ENCODE measurements at places on chromosomes 3 and 15.
A peak's percentile ranks its signal among the peaks of the same experiment; 100 is the strongest.

- no peak for DNase-seq
Observed at GRCh38 chr15:46879032-46879770, 838.1 kb upstream of the SEMA6D start.

DNA sequence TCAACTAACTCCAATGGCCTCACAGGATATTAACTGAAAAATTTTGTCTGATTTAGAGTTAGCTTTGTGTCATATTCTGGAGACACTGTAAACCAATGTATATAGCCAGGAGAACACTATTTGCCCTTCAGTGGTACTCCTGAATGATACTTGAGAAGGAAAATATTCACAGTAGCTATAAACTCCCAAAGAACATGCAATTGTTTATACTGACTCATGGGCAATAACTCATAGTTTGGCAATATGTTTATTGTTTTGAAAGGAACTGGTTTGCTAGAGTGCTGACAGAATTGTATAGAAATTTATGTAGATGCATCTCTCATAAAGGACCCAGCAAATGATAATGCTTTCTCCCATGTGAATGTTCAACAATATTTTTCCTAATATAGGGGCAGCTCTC lies 537.6 kb downstream of the PLOD2 start:
- no peak for DNase-seq

- DNase-seq = no peak
Observed at GRCh38 chr15:59998305-59998949, 5.7 kb upstream of the FOXB1 start.

- DNase-seq = no peak
Observed at GRCh38 chr3:195249057-195249770, 21.7 kb downstream of the XXYLT1 start.

GRCh38 chr3:20376665-20377217 lies 190.7 kb upstream of the SGO1 start:
- no peak for DNase-seq

GRCh38 chr3:18124501-18124900 lies 300.6 kb downstream of the SATB1 start:
- DNase-seq = peak; percentile 8

GRCh38 chr15:59993950-59994401 lies 10.1 kb upstream of the FOXB1 start:
- no peak for DNase-seq

GRCh38 chr3:197337656-197338055 lies 39.2 kb upstream of the DLG1 start:
- no peak for DNase-seq

GRCh38 chr15:91872356-91873137 lies 19.0 kb downstream of the SLCO3A1 start:
- no peak for DNase-seq

GRCh38 chr3:101141135-101141534 lies 147.9 kb upstream of the ABI3BP start:
- no peak for DNase-seq

DNA sequence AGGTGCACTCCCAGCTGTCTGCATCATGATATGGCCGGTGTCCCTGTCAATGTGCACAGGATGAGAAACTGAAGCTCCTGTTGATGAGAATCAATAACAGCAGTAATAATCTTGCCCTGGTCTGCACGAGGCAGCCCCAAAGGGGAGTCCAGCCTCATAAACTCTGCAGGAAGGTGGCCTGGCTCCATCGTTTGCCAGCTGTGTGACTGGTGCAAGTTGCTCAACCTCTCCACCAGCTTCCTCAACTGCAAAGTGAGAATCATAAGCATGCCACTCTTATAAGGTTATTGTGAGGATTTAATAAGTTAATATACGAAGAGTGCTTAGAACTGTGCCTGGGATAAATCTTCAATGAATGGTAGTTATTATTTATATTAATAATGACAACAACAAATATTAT lies 203.4 kb upstream of the HES1 start:
- no peak for DNase-seq

GRCh38 chr15:101167753-101168462 lies 83.9 kb downstream of the CHSY1 start:
- DNase-seq = peak; percentile 59

DNA sequence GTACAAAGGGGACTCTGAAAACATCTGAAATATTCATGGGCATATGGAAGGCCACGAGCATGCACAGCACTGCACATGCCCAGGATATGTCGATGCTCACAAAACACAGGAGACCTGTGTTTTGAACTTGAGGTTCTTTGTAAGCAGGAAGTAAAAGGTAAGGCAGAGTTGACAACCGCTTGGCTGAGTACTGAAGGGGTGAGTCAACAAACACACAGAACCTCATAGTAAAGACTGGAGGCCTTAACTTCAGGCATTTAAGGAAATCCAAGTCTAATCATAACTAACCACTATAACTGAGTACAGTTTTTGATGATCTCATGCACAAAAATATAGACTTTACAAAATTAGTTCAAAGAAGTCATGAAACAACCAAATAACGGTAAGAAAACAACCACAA lies 80.6 kb downstream of the MYO9A start:
- no peak for DNase-seq

GRCh38 chr3:34212175-34212574 lies 413.7 kb downstream of the PDCD6IP start:
- no peak for DNase-seq

GRCh38 chr3:73228437-73228836 lies 167.0 kb downstream of the EBLN2 start:
- DNase-seq = no peak

GRCh38 chr3:61814674-61815073 lies 253.3 kb downstream of the PTPRG start:
- no peak for DNase-seq

DNA sequence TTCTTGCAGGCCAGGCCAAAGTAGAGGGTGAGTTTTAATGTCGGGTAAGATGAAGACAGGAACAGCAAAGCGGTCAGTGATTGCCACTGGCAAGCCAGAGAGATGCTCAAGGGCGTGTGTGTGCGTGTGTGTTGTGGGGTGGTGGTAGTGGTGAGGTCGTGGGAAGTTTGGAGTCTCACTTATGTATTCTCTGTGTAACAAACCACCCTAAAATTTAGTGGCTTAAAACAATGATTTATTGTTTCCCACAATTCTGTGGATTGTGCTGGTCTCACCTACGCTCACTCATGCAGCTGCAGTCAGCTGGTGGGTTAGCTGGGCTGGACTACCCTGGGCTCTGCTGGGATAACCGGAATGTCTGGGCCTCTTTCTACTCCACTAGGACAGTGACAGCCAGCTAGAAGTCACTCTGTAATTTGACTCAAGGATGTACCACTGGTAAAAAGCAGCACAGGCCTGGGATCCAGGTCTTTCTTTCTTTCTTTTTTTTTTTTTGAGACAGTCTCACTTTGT lies 50.9 kb upstream of the BHLHE40 start:
- no peak for DNase-seq

DNA sequence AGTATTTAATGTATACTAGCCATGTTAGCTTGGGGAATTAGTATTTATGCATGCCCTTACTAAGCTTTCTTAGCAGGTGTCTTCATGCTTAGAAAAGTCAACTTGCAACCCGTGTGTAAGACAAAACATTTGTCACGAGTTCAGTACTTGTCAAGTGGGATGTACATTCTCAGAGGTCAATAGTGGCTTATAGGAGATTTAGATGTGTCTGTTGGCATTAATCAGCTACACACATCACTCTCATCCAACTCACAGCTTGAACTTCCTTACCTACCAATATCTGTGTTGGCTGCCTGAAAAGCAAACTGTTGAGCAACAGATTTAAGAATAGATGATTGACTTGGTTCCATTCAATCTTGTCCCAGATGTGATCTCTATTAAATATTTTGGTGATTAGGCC lies 109.5 kb downstream of the ROBO2 start:
- DNase-seq = no peak

- DNase-seq = no peak
Observed at GRCh38 chr3:73409138-73409763, 215.5 kb downstream of the PDZRN3 start.

DNA sequence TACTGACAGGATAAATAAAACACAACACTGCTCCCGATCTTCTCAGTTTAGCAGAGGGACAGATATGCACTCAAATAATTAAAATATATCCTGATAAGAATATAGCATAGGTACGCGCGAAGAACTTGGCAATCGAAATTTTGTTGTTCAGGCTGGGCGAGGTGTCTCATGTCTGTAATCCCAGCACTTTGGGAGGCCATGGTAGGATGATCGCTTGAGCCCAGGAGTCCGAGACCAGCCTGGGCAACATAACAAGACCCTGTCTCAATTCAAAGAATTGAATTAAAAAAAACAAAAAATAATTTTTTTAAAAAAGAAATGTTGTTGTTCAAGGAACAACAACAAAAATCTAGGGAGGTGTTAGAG lies 7.6 kb downstream of the B2M start:
- no peak for DNase-seq

GRCh38 chr3:10744098-10744465 lies 71.9 kb upstream of the SLC6A11 start:
- no peak for DNase-seq

DNA sequence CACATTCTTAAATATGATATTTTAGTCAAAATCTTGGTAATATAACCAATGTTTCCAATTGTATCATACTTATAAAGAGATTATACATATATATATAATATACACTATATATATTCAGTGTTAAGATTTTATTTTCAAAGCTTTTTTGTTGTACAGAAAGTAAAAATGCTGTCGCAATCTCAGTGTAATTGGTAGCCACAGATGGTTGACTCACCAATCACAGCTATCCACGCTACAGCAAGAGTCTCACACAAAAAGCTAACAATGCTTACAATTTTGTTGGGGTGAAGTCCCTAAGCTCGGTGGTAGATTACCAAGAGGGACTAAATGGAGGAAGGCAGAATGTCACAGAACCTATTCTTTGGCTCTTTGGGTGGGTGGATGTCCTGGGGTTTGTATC lies 16.9 kb upstream of the CFAP161 start:
- DNase-seq = no peak

- DNase-seq = no peak
Observed at GRCh38 chr3:131586277-131586676, 83.5 kb upstream of the MRPL3 start.

DNA sequence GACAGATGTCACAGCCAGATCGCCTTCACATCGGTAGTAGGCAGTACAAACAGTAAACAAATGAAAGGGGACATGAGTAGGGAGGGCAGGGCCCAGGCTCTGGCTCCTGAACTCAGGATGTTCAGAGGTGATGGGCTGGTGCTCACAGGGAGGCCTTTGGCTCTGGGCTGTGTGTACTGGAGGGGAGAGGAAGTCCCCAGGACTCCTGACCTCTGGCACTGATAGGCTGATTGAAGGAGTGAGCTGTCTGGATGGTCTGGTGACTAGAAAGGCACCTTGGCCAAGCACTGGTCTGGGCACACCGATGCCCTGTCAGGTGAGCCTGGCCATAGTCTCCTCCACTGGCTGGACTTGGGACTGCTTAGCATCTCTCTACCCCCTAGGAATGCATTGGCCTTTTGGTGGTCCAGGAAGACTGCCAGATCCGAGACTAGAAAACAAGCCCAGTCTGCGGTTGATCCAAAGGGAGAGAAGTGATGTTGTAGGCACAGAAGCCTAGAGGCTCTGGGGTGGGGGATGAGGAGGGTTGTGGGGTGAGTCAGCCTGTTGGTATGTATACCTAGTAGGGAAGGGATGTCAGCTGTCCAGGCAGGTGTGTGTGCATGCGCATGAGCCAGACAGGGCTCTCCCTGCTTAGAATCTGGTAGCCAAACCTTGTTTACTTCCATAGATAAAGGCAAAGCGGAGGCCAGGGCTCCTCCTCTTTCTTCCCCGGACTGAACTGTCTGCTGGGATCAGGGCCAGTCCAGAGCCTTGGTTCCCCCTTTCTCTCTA lies 1.9 kb downstream of the SPINT1 start:
- DNase-seq = no peak

GRCh38 chr15:33494306-33494705 lies 183.5 kb downstream of the RYR3 start:
- no peak for DNase-seq

GRCh38 chr3:12187448-12188327 lies 29.0 kb upstream of the TIMP4 start:
- no peak for DNase-seq

GRCh38 chr3:30455840-30456239 lies 150.6 kb upstream of the TGFBR2 start:
- no peak for DNase-seq

- DNase-seq = peak; percentile 68
Observed at GRCh38 chr15:39976291-39977274, 42.7 kb downstream of the EIF2AK4 start.

DNA sequence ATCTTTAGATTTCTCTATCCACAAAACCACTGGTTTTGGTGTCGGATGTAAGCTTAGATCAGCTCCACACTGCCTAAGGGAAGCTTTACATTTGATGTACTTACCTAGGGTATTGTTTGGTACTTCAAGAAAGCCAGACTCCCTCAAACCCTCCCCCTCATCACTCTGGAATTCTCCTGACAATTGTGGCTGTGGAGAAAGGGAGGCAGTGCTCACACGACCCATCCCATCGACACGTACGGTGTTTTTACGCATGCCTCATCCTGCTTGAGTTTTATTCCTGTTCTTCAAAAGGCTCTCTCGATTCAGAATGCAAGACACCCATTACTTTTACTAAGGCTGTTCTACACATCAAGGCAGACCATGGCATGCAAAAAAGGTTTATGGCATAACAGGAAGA lies 67.3 kb upstream of the ONECUT1 start:
- no peak for DNase-seq

GRCh38 chr3:43155464-43156121 lies 49.7 kb upstream of the POMGNT2 start:
- peak; percentile 8 for DNase-seq

- no peak for DNase-seq
Observed at GRCh38 chr3:102158080-102158740, 276.6 kb upstream of the ZPLD1 start.

DNA sequence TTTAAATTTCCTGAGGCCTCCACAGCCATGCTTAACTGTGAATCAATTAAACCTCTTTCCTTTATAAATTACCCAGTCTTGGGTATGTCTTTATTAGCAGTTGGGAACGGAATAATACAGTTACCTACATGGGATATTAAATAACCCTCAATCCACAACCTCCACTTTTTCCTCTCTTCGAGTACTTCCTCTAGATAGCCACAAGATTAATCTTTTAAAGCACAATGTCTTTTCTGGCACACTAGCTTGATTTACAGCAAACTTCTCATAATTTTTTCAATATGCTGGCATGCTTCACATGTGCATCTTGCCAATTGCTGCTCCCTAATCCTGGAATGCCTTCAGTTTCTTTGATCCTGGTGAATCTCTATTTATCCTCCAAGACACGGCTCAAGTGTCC lies 92.2 kb downstream of the P2RY1 start:
- DNase-seq = no peak

All from erythroblast (primary cell).